ENCODE measurements at places on chromosomes 3 and 15.

- no peak for DNase-seq
These were observed 128.4 kb upstream of the TMC3 start for GRCh38 chr15:81502439-81502838.

GRCh38 chr15:41824062-41824745 is 3.7 kb upstream of the JMJD7 start:
- DNase-seq, result no peak

DNA sequence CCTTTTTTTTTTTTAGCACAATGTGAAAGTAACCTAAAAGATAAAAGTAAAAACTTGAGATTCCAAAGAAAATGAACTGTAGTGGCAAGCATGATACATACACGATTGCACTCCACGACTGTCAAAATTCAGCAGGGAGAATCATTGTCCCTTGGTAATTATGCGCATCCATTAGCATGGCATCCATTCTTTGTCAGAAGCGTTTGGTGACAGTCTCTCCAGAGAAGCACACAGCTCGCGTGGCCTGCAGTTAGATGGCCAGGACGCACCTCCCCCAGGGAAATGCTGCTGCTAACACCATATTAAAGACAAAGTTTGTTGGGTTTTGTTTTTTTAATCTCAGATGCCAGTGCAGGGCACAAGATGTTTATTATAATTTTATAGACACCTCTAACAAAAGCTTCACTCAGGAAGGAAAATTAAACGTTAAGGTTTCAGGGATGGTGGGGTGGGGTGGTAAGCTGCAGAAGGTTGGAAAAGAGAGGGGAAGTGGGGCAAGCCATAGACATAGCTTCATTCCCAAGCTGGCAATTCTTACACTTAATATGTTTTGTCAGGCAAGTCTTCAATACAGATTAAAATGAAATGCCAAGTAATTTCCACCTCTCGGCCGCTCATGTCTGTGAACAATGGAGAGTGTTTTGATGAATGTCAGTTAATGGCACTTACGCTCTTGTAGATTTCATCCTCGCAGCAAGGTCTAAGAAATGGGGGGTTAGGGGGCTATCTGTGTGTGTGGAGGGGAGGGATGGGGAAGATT is 142.8 kb upstream of the TOPAZ1 start:
- DNase-seq, result no peak

- no peak for DNase-seq
These were observed 101.3 kb downstream of the UBE2E2 start for GRCh38 chr3:23304424-23304823.

GRCh38 chr3:61589856-61590255 is 28.5 kb downstream of the PTPRG start:
- no peak for DNase-seq

- DNase-seq, result no peak
These were observed 108.7 kb upstream of the ALDH1A3 start for GRCh38 chr15:100770661-100771584.

DNA sequence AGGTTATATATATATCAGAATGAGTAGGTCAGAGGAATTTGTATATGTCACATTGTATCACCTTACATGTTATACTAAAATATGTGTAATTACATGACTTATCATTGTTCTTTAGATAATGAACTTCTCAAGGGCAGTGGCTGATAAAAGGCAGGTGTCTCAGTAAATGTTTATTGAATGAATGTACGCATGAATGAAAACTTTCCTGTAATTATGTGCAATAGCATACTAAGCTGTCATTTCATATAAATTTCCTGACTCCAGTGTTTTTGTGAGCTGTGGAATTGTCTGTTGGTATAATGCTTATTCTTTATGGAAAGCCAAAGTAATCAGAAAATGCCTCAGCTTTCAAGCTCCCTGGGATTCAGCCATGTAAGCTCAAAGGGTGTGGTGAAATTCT is 4.2 kb downstream of the TBC1D23 start:
- DNase-seq, result no peak

DNA sequence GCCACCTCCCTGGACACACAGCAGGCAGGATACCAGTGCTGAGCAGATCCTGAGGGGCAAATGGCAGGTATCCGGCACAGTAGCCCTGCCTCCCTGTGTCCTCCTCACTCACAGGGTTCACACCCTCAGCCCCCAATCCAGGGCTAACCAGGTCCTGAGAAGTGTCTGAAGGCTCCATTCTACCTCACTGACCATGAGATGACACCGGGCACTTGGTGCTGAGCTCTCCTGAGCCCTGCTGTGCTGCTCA is 115.4 kb upstream of the ATP2B2 start:
- DNase-seq, result no peak

GRCh38 chr3:179432021-179432420 is 19.2 kb downstream of the GNB4 start:
- no peak for DNase-seq

DNA sequence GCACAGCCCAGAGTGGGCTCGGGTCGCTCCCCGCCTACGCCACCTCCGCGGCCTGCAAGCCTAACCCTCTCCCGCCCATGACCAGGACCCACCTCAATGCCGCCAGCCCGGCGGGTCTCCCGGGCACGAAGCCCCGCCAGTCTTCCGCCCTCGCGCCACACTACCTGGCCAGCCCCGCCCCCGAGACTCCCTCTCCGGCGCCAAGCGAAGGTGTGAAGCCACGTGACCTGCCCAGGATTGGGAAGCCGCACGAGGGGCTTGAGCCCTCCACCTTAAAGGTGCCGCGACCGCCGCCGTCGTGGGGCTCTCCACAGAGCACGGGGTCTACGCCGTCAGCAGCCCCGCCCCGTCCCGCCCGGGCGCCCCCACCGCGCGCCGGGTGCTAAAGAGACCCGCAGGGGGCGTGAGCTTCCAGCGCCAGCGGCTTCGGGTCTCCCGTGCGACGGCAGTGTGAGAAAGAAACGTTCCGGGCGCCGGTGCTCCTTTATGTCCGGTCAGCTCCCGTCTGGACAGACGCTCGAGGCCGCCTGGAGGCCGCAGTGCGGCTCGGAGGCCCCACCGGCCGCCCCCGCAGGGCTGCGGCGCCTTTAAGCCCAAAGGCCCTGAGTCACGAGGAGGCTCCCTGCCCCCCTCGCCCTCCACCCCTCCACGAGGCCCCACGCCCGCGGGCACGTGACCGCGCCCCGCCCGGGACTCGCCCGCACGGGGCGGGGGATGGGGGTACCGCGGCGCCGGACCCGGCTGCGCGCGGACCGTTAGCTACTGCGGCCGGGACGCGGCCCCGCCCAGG is at the start of gene CPEB1:
TSS of gene CPEB1 (minus strand) at position 319 of the 790 bp plus-strand sequence. CDS start 18,904 bp downstream, outside the sequence.
- DNase-seq, result no peak

GRCh38 chr3:189561256-189561655 is 69.9 kb upstream of the TP63 start:
- DNase-seq, result no peak

DNA sequence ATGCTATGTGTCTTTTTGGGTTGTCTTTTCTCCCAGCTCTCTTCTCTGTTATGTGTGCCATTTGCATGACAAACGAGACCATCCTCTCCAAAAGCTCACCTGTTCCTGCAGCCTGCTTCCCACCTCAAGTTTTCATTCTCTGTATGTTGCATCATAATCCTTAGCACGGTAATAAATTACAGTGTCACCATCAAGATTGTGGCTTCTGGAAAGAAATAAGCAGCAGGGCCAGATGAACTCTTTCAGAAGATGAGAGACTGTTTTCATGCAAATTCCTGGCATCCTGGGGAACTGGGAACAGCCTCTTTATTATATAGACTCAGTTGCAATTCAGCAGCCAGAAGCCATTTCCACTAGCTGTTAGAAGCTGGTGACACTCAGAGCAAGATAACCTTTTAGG is 436.7 kb downstream of the EPHB1 start:
- DNase-seq, result no peak

DNA sequence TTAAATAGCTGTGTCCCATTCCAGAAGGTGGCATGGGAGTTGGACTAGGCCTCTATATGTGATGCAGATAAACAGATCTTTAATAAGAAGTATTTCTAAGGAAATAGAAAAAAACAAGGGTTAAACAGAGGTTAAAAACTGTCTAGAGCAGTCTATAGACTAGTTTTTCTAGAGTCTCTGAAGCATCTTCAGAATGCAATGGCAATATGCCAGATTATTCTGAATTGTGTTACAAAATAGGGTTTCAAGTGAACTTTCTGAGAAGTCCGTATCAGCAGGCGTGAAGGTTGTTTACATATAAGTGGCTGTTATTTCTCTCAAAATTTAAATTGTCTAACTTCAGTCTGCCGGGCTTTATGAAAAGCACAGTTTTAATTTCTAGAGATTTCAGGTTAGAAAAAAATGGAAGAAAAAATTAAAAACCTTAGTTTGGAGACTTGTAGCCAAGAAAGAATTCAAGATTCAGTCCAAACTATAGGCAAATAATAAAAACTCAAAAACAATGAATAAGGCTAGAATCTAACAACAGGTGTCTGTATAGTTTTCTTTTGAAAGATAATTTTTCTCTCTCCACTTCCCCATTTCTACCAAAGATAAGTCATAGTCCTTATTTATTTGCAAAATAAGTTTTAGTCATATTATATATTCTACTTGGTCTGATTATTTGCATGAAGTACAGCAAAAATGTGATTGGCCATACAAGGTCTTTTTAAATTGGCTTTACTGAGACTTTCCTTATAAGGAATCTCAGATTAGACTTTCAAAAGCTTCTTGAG is 55.2 kb downstream of the OSTN start:
- DNase-seq, result no peak

- no peak for DNase-seq
These were observed 23.3 kb upstream of the MYO5C start for GRCh38 chr15:52318729-52319500.

DNA sequence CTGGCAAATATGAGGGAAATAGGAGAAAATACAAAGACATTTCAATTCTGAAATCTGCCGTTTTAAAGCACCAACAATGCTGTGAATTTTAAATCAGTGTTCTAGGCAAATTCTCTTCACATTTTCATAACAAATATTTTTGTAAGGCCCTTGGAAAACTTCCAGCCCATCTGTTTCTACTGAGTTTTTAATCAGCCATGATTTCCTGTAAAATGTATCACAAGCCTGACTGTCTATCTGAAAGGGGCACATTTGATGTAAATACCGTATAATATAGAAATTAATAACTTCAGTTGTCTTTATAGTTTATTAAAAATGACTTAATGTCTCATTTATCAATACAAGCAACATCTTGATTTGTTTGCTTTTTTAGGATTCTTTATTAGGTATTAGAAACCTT is 454.7 kb downstream of the PYDC2 start:
- no peak for DNase-seq

DNA sequence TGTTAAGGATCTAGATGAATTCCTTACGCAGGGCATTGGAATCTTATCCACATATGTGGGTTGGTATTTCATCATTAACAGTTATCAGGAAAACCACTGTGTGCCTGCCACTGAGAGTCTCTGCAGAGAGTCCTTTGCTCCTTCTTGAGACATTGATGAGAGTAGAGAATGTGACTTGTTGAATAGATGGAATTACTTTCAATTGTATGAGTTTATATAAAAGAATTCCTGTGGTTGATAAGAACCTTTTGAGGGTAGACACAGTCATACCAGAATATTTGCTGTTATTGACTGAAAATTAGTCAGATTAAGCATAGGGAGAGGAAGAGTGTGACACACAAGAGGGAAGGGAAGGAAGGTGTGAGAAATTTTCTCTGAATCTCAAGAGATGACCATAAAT is 30.8 kb downstream of the ARHGEF26 start:
- DNase-seq, result no peak

DNA sequence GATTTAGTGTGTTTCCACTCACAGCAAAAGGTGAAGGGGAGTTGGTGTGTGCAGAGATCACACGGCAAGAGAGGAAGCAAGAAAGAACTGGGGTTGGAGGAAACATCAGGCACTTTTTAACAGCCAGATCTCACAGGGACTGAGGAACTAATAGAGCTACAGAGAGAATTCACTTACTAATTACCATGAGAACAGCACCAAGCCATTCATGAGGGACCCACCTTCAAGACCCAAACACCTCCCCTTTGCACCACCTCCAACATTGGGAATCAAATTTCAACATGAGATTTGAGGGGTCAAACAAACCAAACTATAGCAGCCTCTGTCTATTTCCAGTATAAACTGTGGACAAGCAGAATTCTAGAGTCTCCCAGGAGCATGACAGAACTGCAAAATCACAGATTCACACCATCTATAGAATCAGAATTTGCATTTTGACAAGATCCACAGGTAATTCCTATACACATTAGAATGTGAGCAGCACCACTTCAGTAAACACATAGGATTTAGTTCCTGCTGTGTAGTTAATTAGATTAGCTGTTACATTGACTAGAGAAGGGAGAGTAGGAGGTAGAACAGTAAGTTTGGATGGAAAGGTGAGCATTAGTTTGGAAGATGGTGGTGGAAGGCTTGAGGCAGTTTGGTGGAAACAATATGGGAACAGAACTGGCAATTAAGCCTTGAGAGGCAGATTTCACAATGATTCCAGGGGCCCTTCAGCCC is 311.7 kb downstream of the NSUN3 start:
- DNase-seq, result no peak

DNA sequence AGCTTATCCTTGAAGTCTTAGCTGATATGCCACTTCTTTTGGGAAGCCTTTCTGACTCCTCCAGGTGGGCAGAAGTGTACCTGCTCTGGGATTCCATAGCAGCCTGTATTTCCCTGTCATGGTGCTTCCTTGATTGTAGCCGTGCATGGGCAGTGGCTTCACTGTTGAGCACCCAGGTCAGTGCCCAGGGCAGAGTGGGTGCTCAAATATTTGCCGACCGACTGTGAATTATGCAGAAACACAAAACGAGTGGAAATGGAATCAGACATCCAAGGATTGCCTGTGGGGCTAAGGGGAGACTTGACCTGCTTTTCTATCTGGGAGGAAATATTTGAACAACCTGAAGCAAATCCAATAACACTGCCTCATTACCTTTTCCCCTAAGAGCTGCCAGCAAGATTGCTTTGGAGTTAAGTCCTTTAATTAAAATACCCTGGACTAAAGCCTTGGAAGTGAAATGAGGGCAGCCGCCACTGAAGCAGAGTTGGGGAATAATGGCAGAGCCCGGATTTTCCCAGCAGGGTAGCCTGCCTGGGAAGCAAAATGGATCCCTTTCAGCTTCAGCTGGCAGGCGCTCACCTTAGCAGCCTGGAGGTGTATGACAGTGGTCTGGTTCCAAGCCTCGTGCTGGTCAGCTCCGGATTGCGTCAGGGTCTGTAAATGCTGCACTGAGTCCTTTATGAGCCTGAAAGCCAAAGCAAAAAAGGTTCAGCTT is 14.9 kb downstream of the ACOX2 start:
- no peak for DNase-seq

GRCh38 chr15:74375303-74375693 is 7.9 kb upstream of the CYP11A1 start:
- DNase-seq, result peak; percentile 91

GRCh38 chr15:74212494-74212893 is 9.9 kb upstream of the STRA6 start:
- no peak for DNase-seq

DNA sequence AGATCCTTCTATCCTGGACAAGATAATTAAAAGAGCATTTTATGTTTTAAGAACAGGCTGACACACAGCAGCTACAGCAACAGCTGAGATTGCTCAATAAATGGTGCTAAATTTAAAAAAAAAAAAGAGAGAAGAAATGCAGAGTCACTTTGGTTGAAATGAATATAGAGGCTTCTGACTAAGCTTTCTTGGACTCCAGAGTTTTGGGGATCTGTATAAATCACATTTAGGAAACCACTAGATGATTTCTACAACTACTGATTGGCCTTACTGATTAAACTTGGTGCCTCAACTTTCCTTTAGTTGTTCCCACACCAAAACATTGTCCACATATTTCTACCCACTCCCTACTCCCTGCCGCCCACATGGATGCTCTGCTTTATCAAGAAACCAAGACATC is 132.9 kb upstream of the ZBTB20 start:
- no peak for DNase-seq

Measured in activated naive CD4-positive, alpha-beta T cell treated with anti-CD3 and anti-CD28 coated beads, Interleukin-2, amount 10 ng/mL, durations not matched to agents 7 days and 5 days (primary cell).